KG1 (cell line): ENCODE measurements at places on chromosomes 16 and 17.
A peak's percentile ranks its signal among the peaks of the same experiment; 100 is the strongest.

GRCh38 chr17:28228109-28228840 lies 90.7 kb upstream of the TMEM97 start:
- DNase-seq: no peak

DNA sequence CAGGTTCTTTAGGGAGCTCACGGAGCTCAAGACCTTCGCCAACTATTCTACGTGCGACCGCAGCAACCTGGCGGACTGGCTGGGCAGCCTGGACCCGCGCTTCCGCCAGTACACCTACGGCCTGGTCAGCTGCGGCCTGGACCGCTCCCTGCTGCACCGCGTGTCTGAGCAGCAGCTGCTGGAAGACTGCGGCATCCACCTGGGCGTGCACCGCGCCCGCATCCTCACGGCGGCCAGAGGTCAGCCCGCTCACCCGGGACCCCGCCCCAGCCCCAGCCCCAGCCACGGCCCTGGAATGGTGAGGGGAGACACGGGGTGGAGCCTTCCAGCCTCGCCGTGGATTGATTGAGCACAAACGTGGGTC lies 13.5 kb downstream of the SARM1 start:
- no peak for DNase-seq

DNA sequence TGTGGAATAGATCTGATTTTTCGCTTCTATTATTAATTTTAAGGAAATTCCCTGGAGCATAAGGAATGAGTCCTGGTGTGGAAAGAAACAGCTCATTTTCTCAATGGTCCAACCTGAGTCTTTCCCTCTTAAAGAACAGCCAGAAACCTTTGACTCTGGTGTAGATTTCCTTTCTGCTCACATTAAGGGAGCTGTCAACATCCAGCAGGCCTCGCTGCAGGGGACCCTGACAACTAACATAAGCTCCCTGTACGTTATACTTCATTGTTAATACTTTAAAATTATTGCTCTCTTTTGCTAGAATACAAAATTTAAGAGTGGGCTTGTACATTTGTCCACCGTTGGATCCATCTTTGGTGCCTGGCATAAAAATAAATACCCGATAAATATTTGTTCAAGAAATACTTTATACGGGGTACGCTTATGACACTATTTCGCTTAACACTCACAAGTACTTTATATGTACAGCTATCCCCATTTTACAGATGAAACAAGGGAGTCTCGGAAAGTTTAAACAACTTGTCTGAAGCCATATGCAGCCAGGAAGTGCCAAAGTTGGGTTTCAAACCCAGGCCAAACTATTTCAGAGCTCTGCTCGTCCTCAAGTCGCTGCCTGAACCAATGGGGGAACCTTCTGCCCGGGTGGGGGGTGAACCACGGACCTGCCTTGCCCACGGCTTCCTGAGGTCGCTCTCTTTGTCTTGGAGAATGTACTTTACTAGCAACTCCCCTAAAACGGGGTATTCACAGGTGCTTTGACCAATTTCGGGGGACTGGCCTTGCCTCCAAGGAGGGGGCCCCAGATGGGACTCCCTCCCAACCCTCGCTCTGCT lies 611 bp downstream of the SMARCE1 start:
- peak; percentile 69 for DNase-seq

GRCh38 chr16:80299416-80299815 lies 241.4 kb upstream of the DYNLRB2 start:
- no peak for DNase-seq

DNA sequence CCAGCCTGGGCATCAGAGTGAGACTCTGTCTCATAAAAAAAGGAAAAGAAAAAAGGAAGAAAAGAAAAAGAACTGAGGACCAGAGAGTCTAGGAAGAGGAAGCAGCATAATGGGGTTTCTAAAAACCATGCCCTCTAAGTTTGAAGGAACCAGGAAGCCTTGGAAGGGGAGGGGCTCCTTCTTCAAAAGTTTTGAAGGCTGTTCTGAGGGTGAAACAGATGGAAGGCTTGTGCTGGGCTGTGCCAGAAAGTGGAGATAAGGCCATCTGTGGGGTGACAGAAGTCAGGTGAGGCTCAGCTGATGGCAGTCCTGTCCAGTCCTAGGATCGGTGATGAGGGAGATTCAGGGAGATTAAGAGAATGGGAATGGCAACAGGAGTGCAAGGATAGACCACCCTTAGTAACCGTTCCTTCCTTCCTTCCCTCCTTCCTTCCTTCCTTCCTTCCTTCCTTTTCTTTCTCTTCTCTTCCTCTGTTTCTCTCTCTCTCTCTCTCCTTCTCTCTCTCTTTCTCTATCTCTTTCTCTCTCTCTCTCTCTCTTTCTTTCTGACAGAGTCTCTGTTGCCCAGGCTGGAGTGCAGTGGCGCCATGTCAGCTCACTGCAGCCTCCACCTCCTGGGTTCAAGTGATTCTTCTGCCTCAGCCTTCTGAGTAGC lies 182.6 kb downstream of the NTN1 start:
- DNase-seq: no peak

- DNase-seq: no peak
Observed at GRCh38 chr16:17082095-17082882, 388.5 kb downstream of the XYLT1 start.

DNA sequence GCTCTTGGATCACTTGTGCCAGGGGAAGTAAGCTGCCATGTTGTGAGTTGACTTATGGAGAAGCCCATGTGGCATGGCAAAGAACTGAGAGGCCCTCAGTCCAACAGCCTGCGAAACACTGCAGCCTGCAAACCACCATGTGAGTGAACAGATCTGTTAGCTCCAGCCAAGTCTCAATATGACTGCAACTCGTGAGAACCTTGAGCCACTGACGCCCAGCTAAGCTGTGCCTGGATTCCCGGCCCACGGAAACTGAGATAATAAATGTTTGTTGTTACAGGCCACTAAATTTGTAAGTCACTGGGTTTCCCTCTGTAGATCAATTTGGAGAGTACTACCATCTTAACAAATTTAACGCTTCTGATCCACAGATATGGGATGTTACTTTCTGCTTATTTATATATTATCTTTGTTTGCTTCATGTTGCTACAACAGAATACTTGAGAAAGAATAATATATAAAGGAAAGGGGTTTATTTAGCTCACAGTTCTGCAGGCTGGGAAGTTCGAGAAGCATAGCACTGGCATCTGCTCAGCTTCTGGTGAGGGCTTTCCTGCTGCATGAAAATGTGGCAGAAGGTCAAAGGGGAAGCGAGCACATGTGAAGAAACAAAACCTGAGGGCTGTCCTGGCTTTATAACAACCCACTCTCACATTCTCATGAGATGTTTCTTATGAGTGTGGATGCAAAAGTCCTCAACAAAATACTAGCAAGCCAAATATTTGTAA lies 29.4 kb upstream of the ATP2A3 start:
- DNase-seq: no peak

GRCh38 chr17:82320956-82321927 lies 3.8 kb upstream of the CD7 start:
- no peak for DNase-seq

DNA sequence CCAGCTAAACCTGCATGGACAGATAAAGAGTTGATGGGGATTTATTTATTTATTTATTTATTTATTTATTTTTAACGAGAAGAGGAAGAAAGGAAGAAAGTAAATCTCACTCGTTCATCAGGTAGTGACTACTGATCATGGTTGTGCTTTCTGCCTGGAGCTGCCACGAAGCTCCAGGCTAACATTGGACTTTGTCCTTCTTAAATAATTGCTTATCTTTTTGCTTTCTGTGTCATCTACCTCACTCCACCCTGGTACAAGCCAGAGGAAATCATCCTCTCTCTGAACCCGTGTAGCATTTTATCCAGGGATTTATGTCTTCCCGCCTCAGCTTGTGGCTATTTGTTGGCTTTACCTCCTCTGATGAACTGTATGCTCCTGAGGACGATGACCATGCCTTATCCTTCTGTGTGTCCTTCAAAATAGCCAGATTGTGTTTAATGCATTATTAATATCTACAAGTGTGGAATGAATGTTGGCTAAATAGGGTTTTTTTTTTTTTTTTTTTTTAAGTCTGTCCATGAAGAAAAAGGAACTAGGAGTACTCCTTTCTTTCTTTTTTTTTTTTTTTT lies 8.0 kb upstream of the SLC12A3 start:
- DNase-seq: no peak

DNA sequence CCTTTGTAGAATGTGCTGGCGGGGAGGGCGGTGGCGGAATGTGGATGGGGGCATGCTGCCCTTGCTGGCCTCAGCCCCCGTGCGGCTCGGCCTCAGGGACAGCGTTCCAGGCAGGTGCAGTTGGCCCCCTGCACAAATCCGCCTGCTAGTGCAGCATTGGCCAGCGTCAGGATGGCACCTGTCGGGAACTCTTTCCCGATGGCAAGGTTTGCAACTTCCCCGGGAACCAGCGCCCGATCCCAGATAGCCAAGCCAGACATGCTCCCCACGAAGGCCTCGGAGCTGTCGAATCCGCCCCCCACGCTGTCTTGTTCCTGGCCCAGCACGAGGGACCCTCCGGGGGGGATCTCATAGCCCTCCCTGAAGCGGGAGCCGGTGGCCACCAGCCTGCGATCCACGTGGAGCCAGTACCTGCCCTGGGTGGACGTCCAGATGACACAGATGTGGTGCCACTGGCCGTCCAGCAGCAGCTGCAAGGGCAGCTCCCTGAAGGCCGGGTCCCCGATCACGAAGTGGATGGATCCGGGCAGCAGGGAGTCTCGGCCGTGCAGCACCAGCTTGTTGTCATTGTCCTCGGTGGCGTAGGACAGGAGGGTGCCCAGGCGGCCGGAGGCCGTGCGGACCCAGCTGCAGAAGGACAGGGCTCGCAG lies 2.8 kb downstream of the PTX4 start:
- DNase-seq: no peak

GRCh38 chr16:69481901-69482341 lies 57.5 kb downstream of the CYB5B start:
- no peak for DNase-seq

DNA sequence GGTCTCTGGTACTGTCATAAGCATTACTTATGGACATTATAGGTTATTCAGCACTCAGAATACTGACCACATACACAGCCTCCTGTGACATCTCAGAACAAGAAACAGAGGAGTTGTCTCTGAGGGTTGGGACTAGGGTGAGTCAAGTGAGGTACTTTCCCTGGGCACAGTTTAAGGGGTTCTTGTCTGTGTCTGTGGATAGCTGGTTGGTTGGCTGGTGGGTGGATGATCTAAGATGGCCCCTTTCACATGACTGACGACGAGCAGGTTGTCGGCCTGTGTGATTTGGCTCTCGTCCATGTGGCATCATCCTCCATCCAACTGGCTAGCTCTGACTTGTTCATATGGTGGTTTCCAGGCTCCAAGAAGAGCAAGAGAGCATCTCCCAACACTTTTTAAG lies 163.9 kb downstream of the PRKCB start:
- no peak for DNase-seq

DNA sequence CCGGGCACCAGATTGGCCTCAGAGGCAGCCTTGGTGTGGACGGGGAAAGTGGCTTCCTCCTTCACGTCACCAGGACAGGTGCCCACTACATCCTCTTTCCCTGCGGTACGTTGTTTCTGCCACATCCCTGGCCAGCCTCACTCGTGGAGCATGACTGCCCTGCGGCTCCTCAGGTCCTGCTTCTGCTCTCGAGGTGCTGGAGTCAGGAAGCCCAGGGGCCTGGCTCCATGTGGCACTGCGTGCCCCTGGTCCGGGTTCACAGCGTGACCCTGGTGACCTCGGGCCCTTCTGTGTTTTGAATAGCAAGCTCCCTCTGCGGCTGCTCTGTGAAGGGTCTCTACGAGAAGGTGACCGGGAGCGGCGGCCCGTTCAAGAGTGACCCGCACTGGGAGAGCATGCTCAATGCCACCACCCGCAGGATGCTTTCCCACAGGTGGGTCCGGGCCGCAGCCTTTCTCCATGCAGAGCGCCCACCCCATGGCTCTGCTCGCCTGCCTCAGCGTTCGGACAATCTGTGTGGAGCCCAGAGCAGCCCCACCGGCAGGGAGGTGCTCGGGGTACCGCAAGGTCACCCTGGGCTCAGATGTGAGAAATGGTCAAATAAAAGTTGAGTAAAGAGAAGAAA lies 13.5 kb downstream of the RGS11 start:
- no peak for DNase-seq

DNA sequence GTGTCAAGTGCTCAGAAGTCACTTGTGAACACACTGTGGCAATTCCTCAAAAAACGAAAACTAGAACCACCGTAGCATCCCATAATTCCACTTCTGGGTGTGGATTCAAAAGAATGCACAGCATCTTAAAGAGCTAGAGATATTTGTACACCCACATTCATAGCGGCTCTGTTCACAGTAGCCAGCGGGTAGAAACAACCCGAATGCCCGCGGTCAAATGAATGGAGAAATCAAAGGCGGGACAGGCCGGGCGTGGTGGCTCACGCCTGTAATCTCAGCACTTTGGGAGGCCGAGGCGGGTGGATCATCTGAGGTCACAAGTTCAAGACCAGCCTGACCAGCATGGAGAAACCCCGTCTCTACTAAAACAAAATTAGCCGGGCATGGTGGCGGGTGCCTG lies 337.5 kb downstream of the SEC14L1 start:
- DNase-seq: no peak

DNA sequence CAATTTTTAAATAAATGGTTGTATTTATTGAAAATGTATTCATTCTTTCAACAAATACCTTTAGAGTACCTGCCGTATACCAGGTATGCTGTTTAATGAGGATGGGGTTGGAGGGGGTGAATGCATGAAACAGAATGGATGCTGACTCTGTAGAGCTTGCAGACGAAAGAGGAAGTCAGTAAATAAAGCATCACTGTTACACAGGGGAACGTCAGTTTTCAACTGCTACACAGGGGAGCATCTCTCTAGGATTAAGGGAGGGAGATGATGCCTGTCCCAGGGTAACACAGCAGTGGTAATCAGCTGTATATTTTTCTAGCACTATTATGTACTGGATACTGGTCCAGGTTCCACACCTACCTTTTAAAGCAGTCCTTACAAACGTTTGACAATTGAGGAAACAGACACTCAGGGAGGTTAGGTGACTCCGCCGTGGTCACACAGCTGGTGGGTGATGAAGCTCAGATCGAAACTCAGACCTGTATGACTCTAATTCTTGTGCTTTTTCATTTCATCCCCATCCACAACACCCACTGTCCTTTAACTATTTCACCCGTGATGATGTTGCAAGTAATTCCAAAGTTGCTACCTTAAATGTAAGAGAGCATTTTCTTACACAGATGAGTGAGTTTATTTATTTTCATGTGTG lies 452.1 kb upstream of the HSBP1 start:
- DNase-seq: no peak

GRCh38 chr17:3585826-3586225 lies 23.4 kb downstream of the TRPV1 start:
- DNase-seq: no peak

DNA sequence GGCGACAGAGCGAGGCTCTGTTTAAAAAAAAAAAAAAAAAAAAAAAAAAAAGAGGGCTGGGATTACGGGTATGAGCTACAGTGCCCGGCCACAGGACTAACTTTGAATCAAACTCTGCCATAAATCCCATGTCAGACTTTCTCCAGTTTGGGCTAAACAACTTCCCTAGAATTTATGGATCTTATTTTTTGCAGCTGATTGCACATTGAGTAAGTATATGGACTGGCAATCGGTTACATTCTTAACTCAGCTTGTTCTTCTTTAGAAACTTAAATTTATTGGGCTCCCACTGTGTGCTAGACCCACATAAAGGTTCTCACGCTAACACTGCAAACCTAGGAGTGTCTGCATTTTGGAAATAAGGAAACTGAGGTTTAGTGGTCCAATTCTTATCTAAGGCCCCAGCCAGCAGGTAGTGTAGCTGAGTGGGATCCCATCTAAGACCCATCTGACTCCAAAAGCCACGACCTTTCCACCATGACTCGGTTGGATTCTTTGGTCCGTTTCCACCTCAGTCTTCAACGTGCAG lies 718 bp upstream of the CBFB start:
- DNase-seq: no peak
